ENCODE measurements at places on chromosomes 16 and 17. TPM values are rescaled to one million over a fixed set of nuclear protein-coding genes. Genes with fewer than 3 reads are reported as not detected.

DNA sequence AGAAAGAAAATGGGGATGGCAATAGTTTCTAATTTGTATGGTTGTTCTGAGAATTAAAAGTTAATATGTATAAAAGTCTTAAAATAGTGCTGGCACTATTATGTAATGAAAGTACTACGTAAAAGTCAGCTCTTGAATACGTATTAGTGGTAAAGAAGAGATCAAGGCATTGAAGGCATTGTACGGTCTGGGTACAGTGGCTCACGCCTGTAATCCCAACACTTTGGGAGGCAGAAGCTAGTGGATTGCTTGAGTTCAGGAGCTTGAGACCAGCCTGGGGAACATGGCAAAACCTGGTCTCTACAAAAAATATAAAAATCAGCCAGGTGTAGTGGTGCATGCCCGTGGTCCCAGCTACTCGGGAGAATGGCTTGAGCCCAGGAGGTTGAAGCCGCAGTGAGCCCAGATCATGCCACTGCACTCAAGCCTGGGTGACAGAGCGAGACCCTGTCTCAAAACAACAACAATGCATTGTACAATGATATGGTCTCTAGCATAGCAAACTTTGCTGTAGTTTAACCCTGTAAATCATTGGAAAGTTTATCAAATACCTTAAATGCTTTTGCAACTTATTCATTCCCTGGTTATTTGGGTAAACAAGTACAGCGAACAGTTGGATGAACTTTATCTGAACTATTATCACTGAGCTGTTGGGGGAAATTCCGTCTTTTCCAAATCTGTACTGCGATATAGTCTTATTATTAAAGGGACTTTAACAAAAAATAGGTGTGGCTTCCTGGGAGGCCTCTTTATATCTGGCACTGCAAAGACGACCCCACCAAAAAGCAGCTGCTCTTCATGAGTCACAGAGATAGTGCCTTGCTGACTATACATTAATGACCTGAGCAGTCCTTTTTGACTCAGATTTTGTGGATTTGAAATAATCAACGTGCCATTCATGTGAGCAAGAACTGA, 73.6 kb downstream of the GPRC5B start:
- peak; percentile 69 for DNase-seq

- no peak for DNase-seq
Observed at GRCh38 chr17:58176200-58176599, 9.4 kb downstream of the OR4D2 start.

DNA sequence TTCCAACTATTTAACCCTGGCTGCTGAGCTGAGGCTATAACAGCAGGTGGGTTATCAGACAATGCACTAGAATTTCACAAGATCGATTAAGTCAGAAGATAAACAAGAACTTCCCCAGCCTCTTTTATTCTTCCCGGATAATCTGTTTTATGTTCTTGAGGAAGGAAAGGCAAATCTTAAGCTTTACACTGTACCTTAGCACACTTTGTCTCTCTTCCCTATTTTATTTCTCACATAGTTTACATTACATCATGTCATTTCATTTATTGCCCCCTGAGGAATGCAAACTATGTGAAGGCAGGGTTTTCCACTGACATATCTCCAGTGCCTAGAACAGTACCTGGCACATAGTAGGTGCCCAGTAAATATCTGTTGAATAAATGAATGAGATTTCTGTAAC, 139.6 kb downstream of the SKAP1 start:
- no peak for DNase-seq

Gene CCL13
- total RNA-seq, result not detected

Data from umbilical cord (tissue), 2 donors.